ENCODE measurements at places on chromosomes 6 and 20.

DNA sequence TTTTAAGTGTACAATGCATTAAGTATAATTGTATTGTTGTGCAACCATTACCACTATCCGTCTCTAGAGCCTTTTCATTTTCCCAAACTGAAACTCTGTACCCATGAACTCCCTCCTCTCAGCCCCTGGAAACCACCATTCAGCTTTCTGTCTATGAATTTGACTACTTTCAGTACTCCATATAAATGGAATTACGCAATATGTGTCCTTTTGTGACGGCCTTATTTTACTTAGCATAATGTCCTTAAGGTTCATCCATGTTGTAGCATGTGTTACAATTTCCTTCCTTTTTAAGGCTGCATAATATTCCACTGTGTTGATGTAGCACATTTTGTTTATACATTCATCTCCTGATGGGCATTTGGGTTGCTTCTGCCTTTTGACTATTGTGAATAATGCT is 143.6 kb upstream of the KCNG1 start:
- no peak for DNase-seq

DNA sequence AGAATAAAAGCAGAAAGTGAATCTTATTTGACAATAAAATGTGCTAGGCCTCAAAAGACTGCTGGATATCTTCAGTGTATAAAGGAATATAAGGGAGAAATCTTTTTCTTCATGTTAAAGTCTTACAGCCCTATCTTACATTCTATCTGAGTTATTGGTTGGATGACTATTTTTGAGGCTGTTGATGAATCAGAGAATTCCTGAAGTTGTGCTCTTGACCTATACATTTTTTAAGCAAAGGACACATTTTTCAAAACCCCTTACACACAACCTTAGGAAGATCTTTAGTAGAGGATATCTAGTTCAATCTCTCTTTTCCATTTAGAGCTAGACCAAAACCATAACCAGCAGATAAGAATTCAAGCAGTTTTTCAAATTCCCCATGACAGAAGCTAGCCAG is 10.9 kb upstream of the CGA start:
- DNase-seq: no peak

- DNase-seq: no peak
Measured at GRCh38 chr6:34377984-34378383, 14.5 kb downstream of the NUDT3 start.

- DNase-seq: no peak
Measured at GRCh38 chr6:27617046-27617687, 144.3 kb upstream of the ZNF184 start.

DNA sequence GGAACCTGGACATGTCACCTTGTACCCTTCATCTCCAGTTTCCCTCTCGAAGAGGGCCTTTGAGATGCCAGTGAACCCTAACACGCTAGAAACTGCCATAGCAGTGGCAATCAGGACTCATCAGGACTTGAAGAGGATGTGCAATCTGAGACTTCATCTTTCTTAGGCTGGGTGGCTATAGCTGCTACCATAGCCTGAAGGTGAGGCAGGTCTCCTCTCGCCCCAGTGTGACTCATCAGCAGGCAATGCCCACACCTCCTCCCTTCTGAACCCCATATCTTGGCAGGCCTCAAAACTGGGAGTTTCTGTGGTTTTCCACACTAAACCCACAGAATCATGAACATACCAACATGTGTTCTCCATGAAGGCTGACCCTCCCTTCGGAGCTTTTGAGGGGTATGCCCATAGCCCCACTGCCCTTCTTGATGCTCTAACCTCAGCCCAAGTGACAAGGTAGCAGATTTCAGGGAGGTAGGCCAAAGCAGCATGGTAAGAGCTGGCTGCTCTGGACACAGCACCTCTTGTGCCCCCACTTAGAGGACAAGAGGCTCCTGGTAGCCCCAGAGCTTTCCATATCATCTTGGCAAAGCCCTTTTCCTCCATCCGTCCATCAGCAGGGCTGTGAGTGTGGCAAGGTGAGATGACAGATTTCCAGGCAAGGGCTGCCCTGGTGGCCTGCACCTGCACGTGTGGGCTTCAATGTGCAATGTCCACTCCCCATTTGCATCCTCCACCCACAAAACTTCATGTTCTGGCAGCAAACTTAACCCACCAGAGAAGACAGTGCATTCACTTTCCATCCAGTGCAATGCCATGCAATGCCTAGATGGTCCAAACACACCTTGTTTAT is 2.6 kb downstream of the BLCAP start:
- DNase-seq: no peak

GRCh38 chr20:44758247-44759101 is 12.8 kb downstream of the KCNK15 start:
- DNase-seq: no peak

- DNase-seq: no peak
Measured at GRCh38 chr6:45074439-45074838, 253.7 kb upstream of the RUNX2 start.

DNA sequence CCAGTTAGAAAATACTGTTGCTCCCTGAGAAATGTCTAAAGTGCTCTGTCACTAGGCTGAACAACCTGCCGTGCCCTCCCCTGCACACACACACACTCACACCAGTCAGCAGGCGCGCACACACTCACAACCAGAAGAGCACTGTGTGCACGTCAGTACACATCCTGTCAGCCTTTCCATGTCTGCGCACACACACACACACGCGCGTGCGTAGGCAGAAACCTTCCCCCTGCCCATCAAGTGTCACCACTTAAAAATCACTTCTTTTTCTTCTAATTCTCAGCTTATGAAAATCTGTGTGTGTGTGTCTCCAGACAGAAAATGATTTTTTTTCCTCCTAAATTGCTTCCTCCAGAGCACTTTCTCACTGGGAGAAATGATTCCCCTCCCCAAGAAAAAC is 100.3 kb downstream of the EDN3 start:
- DNase-seq: no peak

- no peak for DNase-seq
Measured at GRCh38 chr20:48773837-48774418, 53.9 kb downstream of the PREX1 start.

GRCh38 chr20:57409672-57410397 is 18.6 kb downstream of the RBM38 start:
- DNase-seq: no peak

- DNase-seq: no peak
Measured at GRCh38 chr6:82264824-82265223, 17.3 kb upstream of the IBTK start.

DNA sequence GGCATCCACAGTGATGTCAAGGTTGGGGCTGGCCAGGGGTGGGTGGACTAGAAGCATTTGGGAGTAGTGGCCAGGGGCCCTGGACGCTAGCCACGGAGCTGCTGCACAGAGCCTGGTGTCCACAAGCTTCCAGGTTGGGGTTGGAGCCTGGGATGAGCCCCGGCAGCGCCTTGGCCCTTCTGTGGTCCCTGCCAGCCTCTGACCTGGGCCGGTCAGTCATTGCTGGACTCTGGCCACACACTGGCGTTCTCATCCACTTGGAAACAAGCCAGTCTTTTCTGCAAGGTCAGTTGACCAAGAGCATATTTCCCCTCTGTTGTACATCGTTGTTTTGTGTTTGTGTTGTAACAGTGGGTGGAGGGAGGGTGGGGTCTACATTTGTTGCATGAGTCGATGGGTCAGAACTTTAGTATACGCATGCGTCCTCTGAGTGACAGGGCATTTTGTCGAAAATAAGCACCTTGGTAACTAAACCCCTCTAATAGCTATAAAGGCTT is 8.4 kb downstream of the PSMA7 start:
- no peak for DNase-seq

- DNase-seq: no peak
Measured at GRCh38 chr6:69900869-69901268, 34.5 kb downstream of the COL19A1 start.

DNA sequence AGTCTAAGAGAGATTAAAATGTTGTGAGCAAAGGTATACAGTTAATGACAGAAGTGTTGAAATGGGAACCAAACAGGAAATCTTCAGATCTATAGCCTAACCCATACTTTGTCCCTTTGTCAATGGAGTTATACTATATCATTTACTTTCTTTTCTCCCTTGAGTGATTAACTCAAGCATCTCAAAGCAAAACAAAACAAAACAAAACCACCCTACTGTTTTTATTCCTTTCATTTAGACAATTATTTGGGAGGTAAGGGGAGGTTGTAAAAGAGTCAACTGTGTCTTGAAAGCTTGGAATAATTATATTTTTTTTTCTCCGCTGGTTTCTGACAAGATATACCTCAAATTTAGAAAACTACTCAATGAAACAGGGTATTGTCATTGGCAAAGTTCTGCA is 139.8 kb upstream of the HMGN3 start:
- no peak for DNase-seq

DNA sequence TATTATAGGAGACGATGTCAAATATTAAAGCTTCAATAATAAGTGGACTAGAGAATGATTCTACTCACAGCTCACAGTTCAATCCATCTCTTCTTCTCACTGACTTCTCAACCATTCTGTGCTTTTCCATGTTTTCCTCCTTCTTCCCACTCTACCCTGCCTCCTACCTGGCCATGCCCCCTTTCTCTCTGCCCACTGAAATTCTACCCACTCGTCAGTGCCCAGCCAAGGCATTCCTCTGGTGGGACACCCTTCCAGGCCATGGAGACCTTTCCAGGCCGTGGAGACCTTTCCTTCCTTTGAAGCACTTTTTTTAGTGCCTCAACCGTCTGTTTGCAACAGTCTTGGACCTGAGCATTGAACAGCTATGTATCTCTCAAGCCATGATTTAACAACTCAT is 18.5 kb downstream of the BACH2 start:
- DNase-seq: no peak

GRCh38 chr6:81978230-81978629 is 225.7 kb upstream of the TENT5A start:
- no peak for DNase-seq

GRCh38 chr6:56156643-56157042 is 90.7 kb downstream of the COL21A1 start:
- DNase-seq: no peak

- no peak for DNase-seq
Measured at GRCh38 chr6:158284007-158284875, 28.0 kb upstream of the TULP4 start.

DNA sequence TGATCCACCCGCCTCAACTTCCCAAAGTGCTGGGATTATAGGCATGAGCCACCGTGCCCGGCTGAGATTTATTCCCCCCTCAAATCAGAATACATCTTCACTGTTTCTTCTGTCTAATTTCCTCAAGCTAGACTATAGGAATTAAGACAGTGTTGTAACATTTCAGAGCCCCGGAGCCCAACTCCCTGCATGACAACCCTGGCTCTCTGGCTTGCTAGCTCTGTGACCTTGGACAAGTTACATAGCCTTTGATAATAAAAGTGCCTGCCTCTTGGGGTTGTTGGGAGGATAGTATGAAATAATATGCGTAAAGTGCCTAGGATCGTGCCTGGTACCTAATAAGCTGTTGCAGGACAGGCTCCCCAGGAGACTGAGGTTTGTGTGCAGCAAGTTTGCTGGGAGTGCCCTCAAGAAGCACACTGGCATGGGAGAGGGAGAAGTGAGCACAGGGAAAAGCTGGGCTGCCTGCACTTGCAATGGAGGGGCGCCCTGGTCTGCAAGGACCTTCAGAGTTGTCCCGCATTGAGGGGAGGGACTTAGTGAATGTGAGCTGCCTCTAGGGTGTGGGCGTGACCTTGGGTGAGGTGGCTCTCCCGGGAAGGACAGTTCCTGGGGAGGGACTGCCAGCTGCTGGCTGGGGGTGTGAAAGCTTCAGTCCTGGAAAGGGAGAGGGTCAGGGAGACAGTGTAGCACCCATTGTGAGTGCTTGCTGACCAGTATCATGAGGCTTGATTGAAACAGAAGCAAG is 43.4 kb downstream of the TAF8 start:
- no peak for DNase-seq

- DNase-seq: no peak
Measured at GRCh38 chr6:42226645-42227143, 9.0 kb upstream of the MRPS10 start.

DNA sequence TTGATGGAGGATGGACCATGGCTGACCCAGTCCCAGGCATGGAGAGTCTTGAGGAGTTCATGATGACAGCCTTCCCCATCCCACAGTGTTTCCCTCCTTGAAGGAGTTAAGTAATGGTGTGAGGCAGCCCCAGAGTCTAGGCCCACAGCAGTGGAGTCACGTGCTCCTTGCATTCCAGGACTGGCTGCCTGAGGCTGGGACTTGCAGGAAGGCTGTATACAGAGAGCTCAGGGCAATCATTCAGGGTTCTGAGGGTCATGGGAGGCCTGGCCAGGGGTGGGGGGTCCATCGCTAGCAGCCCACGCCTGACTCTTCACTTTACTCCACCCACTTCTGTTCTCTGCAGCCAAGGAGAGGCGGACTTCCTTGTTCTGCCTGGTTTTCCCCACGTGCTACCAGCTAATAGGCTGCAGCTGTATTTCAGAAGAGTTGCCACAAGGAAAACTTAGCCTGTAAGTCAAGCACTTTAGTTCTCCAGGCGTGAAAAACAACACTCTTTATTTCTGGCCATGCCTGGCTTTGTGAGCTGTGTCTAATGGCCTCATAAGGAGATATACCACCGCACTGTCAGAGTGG is 272.5 kb downstream of the DHX35 start:
- no peak for DNase-seq

DNA sequence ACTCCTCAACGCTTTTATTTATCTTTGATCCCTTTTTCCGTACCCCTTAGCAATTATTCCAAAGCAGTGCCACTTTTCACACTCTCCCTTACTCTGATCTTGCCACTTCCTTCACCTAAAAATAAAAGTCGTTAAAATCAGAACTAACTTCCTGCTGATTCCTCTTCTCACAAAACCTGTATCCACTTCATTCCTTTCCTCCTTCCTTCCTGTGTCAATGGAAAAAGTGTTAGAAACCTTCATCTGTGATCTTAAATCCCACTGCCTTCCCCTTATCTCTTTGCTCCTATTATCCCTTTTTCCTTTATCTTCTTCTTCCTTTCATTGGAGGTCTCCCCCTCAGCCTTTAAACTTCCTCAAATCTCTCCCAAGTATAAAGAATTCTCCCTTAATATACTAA is 49.2 kb downstream of the GOPC start:
- no peak for DNase-seq

- DNase-seq: no peak
Measured at GRCh38 chr6:166779963-166780683, 153.1 kb upstream of the RPS6KA2 start.

GRCh38 chr6:121619013-121619412 is 183.6 kb downstream of the GJA1 start:
- DNase-seq: no peak

GRCh38 chr6:100665041-100665380 is 200.3 kb upstream of the SIM1 start:
- no peak for DNase-seq

- DNase-seq: no peak
Measured at GRCh38 chr6:104414723-104415122, 445.0 kb downstream of the HACE1 start.

DNA sequence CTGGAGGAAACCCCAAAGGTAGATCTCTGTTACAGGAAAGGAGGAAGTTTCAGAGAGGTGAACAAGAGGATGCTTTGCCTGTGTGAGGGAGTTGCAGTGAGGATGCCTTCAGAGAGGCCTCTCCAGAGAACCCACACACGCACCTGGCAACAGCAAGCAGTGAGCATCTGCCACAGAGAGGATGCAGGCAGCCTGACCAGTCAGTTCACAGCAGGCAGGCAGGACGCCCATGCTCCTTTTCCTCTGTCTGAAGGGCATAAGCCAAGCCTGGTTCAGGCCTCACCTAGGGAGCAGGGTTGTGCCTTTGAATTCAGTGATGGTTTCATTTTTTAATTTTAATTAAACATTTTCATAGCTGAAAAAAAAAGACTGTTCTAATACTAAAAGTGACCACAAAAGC is 346.0 kb upstream of the MARCKS start:
- no peak for DNase-seq

- no peak for DNase-seq
Measured at GRCh38 chr6:153942361-153942760, 96.7 kb upstream of the OPRM1 start.

GRCh38 chr20:34896086-34896621 is 19.7 kb downstream of the ACSS2 start:
- no peak for DNase-seq

GRCh38 chr6:1079525-1079924 is 232.4 kb upstream of the FOXQ1 start:
- DNase-seq: no peak
